ENCODE measurements at places on chromosomes 13 and 19. TPM values are rescaled to one million over a fixed set of nuclear protein-coding genes. Genes with fewer than 3 reads are reported as not detected.

The NKG7 gene
- total RNA-seq, result not detected

The HSD17B14 gene
- 6.8 TPM for total RNA-seq

The ZNF560 gene
- 0.39 TPM for total RNA-seq

The ZNF534 gene
- total RNA-seq, result 0.13 TPM

The PLIN5 gene
- total RNA-seq, result not detected

All from articular chondrocyte of knee joint (primary cell).